ENCODE measurements at places on chromosomes 2 and 18. TPM values are rescaled to one million over a fixed set of nuclear protein-coding genes. Genes with fewer than 3 reads are reported as not detected.

GRCh38 chr2:207333599-207334300 is 168.0 kb upstream of the KLF7 start:
- no peak for DNase-seq

DNA sequence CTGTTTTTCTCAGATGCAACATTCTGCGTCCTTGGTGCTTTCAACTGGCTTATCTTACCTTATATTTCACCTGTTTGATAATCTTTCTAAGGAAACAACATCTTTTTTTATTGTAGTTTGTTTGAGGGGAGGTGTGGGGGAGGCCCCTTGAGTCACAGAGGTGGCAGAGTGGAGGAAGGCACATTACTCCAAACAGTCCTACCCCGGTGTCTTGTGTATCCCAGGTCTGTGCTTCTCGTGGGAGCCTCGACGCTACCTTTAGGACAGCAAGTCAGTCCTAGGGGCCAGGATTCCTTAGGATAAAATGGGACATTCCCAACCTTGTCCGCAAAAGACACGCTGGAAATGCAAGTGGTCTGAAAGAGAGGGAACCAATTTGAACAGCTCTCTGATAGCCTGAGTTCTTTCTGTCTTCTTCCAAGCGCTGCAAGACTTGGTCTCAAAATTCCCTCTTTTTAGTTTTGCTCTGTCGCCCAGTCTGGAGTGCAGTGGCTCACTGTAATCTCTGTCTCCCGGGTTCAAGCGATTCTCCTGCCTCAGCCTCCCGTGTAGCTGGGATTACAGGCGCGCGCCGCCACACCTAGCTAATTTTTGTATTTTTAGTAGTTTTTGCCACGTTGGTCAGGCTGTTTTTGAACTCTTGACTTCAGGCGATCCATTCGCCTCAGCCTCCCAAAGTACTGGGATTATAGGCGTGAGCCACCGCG is 4.0 kb downstream of the GATA6 start:
- DNase-seq = no peak

DNA sequence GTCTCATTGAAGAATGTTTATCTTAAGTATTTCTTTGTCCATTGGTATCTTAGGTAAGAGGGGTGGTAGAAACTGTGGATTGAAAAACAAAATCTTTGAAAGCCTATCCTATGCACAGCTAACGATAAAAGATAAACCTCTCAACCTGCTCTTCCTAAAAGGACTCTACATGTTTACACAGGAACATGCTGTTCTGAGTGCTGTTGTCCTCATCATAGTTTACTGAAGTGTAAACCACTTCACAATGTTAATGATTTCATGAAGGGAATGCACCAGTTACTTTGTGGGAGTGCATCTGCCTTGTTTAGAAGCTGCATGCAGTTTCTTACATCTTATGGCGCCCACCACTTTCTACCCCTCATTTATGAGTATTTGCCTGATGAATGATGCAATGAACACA is 1.2 kb downstream of the ACMSD start:
- peak; percentile 8 for DNase-seq

Gene BCL2
- polyA plus RNA-seq = 26.3 TPM

Gene CHST9
- polyA plus RNA-seq = 3.3 TPM

- no peak for DNase-seq
Measured at GRCh38 chr2:168336786-168337388, 89.5 kb upstream of the STK39 start.

- DNase-seq = no peak
Measured at GRCh38 chr18:43393174-43393573, 115.9 kb upstream of the SYT4 start.

Gene AQP4
- 0.64 TPM for polyA plus RNA-seq

DNA sequence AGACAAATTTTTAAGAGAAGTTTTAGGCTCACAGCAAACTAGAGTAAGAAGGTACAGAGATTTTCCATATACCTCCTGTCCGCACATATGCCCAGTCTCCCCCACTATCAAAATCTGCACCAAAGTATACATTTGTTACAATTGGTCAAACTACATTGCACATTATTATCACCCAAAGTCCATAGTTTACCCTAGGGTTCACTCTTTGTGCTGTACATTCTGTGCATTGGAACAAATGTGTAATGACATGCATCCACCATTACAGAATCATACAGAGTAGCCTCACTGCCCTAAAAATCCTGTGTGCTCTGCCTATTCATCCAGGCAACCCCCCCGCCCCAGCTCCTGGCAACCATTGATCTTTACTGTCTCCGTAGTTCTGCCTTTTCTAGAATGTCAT is 61.7 kb upstream of the SPRED2 start:
- no peak for DNase-seq

DNA sequence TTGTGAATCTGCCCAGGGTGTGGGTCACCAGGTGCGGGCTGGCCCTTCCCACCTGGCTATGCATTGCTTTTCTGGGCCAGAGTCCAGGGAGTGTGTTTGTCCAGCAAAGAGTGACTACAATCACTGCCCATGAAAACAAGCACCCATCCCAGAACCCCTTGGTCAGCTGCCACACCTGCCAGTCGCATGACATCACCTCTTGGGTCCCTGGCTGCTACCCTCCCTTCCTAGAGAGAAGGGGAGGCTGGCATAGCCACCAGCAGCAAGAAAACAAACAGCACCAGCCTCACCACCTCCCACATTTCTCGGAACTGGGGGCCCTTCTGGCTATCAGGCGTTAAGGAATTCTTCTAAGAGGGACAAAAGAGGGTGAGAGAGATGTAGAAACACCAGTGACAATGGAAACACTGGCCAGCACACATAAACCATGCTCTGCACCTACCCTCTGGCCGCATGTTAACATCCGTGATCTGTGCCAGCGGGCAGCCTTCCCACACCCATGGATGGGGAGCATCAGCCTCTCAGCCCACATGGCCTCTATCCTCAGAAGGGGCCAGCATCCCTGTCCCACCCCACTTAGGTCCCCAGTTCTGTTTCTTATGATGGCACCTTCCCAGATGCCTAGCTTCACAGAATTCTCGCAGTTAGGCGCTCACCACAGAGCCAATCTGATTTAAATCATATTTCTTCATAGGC is 109.7 kb upstream of the GLI2 start:
- DNase-seq = peak; percentile 17

- DNase-seq = no peak
Measured at GRCh38 chr2:27408601-27409320, 630 bp downstream of the PPM1G start.

DNA sequence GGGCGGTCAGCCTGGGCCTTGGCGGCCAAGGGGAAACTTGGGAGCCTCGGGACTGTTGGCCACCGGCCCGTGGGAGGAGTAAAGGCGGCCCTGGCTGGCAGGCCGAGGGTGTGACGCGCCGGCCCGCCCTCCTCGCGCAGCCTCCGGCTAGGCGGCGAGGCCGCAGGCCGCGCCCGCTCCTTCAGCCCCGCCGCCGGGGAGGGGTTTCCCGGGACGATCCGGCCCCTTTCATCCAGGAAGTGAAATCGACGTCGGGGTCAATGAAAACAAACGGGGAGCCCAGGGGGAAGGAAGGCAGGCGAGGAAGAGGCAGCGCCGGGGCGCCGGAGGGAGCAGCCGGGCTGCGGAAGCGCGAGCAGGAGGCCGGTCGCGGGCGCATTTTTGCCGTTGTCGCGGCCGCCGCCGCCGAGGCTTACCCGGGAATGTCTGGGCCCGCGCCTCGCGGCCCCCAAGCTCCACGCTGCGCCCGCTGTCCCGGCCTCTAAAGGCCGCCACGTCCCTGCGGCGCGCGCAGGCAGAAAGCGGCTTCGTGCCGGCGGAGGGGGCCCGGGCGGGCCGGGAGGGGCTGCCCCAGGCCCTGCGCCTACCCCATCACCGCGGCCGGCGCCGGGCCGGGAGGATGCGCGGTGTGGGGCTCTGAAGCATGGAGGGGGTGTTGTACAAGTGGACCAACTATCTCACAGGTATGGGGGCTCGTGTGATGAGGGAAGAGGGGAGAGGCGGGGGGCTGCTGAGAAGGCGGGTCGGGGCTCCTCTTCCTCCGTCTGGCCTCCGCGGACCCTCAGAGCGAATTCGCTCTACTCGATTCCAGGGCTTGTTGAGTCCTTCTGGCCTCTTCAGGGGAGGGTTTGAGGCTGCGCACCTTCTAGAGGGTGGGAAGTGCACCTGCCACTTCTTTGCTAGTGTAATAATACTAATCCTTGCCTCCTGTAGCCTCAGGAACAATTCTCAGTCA is at the start of gene PLEKHA3:
TSS of gene PLEKHA3 (plus strand) at position 231 of the 955 bp plus-strand sequence. CDS start at position 644, 413 bp downstream.
- peak; percentile 91 for DNase-seq

DNA sequence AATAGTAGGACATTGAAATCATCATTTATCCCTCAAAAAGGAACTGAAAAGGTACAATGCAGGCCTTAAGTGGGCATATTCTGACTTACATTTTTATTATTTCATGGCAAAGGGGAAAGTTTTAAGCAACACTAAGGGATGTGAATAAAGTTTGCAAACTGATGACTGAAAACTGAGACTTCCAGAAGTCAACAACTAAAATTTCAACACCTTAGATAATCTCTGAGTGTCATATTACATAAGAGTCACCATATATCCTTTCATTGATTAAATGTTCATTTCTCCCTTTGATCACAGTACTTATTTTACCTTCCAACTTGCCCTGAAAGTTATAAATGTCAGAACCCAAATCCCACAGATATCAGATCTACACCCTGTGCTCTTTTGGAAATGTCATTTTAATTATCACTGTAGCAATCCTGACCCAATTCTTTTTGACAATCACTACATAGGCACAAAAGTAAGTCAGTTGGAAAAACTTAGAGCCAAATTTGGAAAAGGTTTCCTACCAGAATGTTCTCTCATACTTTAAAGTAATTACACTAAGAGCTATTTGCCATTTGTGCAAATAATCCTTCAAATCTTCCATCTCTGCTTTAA is 44.4 kb upstream of the RNU4ATAC start:
- no peak for DNase-seq

DNA sequence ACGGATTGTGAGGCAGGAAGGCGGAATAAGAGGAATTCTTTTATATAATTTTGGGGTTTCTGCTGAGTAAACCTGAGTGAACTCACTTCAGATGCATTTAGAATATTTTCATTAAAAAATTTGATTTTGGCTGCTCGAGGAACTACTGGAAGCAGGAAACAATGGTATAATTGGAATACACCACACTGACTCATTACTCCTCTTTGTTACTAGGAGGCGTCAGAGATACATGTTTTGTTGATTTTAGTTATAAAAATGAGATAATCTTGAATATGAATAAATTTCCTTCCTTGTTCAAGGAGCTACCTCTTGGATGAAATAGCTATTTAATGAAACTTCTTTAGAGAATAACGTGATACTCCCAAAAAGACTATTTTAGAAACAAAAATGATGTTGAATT is 97.4 kb downstream of the ANKRD36 start:
- DNase-seq = no peak

- DNase-seq = no peak
Measured at GRCh38 chr2:44295633-44296359, 20.5 kb downstream of the SLC3A1 start.

Gene DOCK10
- 10.6 TPM for polyA plus RNA-seq

Gene TMEM37
- 49.4 TPM for polyA plus RNA-seq

- no peak for DNase-seq
Measured at GRCh38 chr2:13000664-13001363, 284.1 kb downstream of the TRIB2 start.

GRCh38 chr2:10933700-10934225 is 22.0 kb downstream of the KCNF1 start:
- DNase-seq = no peak

- DNase-seq = peak; percentile 46
Measured at GRCh38 chr2:111054791-111055691, 65.7 kb upstream of the BCL2L11 start.

Gene NAGK
- polyA plus RNA-seq = 113 TPM

Gene FSHR
- 0.16 TPM for polyA plus RNA-seq

DNA sequence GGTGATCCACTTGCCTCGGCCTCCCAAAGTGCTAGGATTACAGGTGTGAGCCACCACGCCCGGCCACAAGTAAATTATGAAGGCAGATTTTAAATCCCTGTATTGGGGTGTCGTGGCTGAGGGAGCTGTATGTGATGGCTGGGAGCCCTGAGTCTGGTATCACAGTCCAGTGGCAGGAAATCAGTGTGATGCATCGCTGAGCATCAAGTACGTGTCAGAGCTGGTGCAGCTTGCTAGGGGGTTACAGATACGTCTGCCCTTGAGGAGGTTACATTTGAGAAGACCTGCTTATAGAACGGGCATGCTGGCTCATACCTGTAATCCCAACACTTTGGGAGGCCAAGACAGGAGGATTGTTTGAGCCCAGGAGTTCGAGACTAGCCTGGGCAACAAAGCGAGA is 4.3 kb downstream of the ENOSF1 start:
- DNase-seq = no peak

Gene TEX44
- not detected for polyA plus RNA-seq

Gene GLI2
- 14.4 TPM for polyA plus RNA-seq

Gene TANK
- 54.3 TPM for polyA plus RNA-seq

Gene SPC25
- polyA plus RNA-seq = 15.5 TPM

Gene SALL3
- 9.8 TPM for polyA plus RNA-seq

DNA sequence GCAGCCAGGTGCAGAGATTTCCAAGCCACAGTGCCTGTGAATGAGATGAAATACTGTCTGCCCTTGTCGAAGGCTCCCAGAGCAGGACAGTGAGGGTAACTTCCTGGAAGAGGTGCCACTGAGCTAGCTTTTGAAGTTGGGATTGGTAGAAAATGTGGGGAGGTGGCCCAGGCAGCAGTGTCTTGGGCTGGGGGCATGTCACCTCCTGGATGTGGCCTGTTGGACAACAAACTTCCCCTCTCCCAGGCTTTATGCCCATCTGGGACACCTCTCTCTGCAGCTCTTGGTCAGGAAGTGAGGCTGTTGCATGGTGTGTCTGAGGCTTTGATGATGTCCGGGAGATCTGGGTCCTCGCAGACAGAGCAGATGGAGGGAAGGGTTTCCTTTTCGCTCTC is 151.4 kb downstream of the DYSF start:
- no peak for DNase-seq

Gene SDC1
- 31.0 TPM for polyA plus RNA-seq

Gene NPPC
- 0.73 TPM for polyA plus RNA-seq

- no peak for DNase-seq
Measured at GRCh38 chr2:24540011-24540477, 49.0 kb downstream of the NCOA1 start.

Gene HOXD13
- 0.08 TPM for polyA plus RNA-seq

GRCh38 chr2:158131919-158132566 is 30.4 kb downstream of the UPP2 start:
- DNase-seq = peak; percentile 57

Data from renal pelvis (tissue), 12 donors.